CD4-positive, alpha-beta T cell treated with Interleukin-6 at 100 ng/mL for 8 hours (primary cell): ENCODE measurements at places on chromosomes 7 and 10.

GRCh38 chr10:78236416-78237015, 202.9 kb downstream of the RPS24 start:
- no peak for DNase-seq

- DNase-seq: no peak
Measured at GRCh38 chr10:514137-514671, 175.3 kb downstream of the DIP2C start.

GRCh38 chr10:80486785-80487420, 32.8 kb downstream of the TSPAN14 start:
- DNase-seq: no peak

- no peak for DNase-seq
Measured at GRCh38 chr10:49359349-49360270, 36.3 kb downstream of the DRGX start.

DNA sequence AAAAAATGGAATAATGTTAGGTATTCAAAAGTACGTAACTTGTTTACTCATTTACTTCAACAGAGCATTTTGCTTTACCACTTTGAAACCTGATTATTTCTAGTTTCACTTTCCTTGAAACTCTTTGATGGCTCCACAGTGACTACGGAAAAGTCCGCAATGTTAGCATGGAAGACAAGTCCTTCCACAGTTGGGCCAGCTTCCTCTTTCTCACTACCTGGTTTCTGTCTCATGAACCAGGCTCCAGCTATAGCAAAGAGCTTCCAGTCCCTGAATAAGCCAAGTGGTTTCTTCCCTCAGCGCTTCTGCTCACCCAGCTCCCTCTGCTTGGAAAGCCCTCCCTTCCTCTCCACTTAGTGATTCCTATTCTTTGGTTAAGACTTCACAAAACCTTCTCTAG, 44.8 kb upstream of the SLC16A12 start:
- no peak for DNase-seq

DNA sequence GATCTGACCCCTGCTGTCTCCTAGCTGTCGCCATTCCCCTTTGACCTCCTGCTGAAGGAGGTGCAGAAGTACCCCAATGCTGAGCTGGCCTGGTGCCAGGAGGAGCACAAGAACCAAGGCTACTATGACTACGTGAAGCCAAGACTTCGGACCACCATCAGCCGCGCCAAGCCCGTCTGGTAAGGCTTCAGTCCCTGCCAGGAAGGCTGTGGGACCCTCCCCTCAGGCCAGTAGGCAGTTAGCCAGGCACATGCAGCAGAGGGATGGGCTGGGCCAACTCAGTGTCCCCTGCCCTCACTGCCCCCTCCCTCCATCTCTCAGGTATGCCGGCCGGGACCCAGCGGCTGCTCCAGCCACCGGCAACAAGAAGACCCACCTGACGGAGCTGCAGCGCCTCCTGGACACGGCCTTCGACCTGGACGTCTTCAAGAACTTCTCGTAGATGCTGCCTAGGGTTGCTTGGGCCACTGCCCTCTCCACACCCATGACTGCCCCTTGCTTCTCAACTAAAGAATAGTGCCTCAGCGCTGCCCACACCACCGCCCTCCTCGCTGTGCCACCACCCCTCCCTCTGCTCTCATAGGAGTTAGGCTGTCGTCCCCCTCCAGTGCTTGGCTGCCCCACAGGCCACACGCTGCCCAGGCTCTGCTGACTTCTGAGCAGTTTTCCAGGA, 41.0 kb upstream of the ZMIZ2 start:
- no peak for DNase-seq

DNA sequence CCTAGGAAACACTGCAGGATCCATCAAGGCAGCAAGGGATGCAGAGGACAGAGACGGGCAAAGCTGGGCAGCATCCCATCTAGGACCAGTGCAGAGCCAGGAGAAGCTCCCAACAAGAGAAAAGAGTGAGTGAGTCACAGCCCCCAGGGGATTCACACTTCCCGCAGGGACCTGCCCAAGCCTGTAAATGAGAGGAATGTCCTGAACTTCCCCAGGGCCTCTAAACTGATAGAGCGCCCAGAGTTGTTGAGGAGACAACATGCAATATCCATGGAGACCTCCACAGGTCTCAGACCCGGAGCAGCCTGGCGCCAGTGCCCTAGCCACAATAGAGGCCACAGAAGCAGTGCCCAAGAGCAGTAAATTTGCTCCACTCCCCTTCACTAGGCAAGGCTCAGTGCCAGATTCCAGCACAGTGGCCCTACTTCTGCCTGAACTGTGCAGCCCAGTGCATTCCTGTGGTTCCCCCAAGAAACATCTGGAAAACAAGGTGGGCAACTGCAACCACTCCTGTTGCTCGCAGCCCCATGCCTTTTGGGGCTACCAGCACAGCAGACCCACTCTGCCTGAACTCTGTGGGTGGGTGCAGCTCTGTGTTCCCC, 567.5 kb downstream of the POM121L12 start:
- no peak for DNase-seq

- DNase-seq: no peak
Measured at GRCh38 chr10:43295436-43295835, 28.6 kb upstream of the RASGEF1A start.

DNA sequence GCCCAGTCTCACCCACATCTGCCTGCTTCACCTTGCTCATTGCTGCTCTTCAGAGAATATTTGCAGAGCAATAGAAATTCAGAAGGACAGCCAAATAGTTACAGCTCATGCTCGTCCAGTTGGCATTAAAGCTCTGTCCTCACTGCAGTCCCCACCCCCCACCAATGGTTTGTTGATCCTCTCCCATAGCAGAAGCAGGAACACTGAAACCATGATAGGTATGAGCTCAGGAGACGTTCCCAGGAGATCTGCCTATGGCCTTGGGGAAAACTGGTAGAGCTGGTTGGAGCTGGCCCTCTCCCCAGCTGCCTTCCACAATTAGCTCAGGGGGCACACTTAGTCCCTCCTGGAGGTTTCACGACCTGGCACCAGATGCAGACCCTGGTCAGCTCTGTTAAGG, 68.6 kb upstream of the KMT2C start:
- no peak for DNase-seq
